D721Med (cell line): ENCODE measurements at places on chromosomes 3 and 15.

- DNase-seq: no peak
Measured at GRCh38 chr15:95274101-95274500, 1042.7 kb downstream of the MCTP2 start.

DNA sequence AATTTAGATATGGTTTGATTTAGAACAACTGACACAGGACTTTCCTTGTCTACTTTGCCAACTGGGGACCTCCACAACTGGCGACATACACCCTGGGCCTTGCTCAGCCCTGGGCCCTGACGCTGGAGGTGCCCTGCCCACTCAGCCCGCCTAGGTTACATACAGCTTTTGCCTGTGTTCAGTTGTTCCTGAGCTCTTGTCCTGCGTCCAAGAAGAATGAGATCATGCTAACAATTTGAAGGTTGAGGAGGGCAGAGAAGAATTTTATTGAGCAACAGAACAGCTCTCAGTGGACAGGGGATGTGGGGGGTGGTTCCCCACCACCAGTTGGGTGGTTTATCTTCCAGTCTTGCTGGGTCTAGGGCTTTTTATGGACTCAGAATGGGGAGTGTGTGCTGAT is 67.9 kb downstream of the IQCH start:
- DNase-seq: no peak

DNA sequence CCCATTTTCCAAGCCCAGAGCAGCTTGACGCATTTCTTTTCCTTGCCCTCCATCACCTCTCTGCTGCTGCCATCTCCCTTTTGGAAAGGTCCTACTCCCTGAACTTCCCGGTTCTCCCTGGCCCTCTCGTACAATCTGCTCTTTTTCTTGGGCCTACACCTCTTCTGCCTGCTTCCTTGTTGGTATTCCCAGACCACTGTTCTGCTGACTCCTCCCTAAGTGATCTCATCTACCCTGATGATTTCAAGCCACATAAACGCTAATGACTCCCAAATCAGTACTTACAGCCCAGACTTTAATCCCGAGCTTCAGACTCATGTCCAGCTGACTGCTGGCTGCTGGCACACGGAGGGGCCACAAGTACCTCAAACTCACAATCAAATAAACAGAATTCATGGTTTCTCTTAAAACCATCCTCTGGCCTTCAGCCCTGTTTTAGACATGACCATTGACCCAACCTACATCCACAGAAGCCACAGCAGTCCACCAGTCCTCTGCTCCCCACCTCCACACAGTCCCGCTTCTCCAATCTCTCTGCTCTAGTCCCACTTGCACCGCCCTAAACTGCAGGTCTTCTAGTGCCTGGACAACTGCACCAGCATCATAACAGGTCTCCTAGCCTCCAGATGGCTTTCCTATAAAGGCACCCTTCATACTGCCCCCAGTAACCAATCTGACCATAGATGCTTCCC is 57.6 kb downstream of the AAGAB start:
- DNase-seq: no peak

DNA sequence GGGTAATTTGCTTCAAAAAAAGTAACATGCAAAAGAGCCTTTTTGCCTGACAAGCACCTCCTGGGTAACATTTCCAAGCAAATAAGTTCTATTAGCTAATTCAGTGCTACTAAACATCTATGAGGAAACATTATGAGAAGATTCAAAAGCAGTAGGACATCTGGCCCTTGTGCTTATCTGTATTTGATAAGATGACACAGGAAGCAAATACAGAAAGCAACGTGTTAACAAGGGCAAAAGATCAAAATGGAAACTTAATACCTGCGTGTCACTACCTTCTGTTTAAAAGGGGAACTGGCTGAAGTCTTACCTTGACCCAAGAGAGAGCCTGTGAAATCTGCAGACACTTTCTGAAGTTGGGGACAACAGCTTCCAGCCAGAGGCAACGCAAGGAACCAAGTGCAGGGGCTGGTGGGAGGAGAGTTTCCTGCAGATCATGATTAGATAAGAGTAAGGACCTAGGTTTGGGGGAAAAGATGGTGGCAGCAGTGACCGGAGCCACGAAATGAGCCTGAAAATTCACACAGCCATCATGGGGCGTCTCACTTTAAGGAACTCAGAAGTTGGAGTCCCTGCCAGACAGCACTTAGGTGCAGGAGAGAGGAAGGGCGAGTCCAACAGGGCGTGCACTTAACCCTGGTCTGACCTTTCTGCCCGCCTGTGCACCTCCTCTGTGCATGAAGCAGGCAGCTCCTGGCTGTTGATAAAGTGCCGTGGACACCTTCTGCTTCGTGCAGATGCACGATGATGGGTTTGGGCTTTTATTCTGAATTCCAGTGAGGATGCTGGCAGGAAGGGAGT is 153.6 kb upstream of the BHLHE40 start:
- DNase-seq: no peak

DNA sequence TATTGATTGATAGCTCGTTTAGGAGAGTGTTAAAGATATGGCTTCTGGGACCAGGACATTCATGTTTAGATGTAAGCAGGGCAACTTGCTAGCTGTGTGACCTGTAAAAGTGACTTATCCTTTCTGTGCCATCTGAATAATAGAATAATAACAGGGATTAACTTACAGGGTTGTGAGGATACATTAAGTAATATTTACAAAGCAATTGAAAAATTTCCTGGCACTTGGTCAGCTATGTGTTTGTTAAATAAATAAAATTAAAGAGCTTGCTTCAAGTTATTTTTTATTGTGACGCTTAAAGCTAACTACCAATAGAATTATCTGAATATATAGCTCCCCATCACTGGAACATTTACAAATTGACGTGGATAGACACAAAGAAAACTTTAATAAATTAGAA is 287.9 kb upstream of the CDIN1 start:
- DNase-seq: no peak

- no peak for DNase-seq
Measured at GRCh38 chr3:138361561-138361971, 13.2 kb downstream of the MRAS start.

GRCh38 chr3:151168269-151169094 is 34.5 kb downstream of the GPR171 start:
- DNase-seq: no peak

DNA sequence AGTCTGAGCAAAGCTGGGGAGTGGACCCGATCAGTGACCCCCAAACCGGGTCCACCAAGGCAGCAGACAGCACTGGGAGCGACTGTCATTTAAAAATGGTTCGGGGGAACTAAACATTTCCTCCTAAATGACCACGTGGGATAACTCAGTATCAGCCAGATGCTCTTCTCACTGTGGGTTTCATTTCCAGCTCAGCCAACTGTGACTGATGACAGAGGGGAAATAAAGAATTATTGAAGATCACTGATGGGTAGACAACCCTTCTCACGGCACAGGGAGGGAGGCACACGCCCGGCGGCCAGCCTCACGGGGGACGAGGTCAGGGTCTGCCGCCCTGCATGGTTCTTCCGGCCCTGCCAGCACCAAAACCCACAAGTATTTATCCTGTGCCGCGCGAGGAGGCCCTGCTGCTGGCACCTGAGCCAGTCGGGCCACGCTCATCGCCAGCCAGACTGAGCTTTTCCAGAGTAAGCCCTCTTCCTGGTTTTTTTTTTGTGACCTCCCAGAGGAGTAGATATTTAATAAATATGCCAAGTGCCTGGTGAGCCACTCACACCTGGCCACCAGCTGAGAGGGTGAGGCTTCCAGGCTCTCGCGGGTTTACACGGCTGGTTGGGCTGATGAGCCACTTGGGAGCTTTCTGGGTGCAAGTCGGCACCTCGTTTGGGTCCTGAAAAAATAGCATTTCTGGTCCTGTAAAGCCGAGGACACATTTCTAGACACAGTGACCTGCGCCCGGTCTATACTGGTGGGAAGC is 6.2 kb downstream of the MELTF start:
- DNase-seq: peak; percentile 19

DNA sequence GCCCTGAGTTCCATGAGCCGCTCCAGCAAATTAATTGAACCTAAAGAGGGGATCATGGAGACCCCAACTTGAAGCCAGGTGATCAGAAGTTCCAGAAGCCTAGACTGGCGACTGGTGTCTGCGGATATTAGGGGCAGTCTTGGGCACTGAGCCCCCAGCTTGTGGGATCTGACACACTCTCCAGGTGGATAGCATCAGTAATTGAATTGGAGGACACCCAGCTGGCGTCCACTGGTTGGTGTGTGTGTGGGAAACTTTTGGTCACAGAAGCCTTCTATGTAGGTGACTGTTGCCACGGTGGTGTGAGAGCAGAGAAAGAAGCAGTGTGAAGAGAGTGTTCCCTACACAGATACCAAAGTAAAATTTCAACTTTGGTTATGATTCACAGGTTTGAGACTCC is 106.0 kb upstream of the ADPGK start:
- DNase-seq: no peak

DNA sequence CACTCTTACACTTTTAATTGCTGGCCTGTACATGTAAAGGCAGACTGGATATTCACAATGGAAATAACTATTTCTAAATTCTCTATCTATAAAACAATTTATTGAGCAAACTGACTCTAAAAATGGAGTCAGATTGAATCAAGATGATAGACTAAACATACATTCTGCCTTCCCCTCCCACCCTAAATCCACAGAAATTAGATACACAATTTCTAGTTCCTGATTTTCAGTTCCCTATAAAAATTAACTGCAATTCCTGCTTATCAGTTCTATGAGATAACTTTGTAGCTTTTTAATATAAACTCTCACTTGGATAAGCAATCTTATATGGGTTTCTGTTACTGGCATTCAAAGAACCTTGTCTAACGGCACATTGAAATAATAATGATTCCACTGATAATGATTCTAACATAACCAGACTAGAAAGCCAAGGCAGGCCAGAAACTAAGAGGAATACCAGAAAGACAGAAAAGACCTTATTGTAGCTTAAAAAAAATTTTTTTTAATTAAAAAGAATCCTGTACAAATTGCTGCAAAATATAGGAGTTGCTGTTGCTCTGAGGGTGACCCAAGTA is 33.1 kb downstream of the TBC1D5 start:
- no peak for DNase-seq

- DNase-seq: no peak
Measured at GRCh38 chr3:187987924-187988323, 166.0 kb upstream of the LPP start.
